PC-3 (cell line): ENCODE measurements at places on chromosomes 6 and 20.

DNA sequence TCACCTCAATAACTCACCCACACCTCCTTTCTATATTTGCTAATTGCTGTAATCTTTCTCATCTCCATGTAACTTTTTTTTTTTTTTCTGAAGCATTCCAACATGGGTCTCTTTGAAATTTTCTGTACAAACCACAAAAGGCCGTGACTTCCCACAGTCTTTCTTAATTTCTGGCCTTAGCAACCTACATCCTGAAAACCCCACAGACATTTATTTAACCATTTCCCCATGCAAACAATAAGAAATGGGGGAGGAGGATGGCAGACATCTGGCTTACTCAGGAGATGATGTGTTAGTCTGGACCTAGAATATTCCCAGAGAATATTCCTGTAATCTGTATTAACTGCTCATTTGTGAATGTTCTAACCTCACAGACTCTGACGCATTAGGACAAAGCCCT lies 57.6 kb downstream of the MEP1A start:
- H3K27me3 ChIP-seq = no peaks in the 10 kb centered on the region
- DNase-seq = peak; percentile 46
- H3K36me3 ChIP-seq = no peaks in the 10 kb centered on the region
- no peak overlapping the region for H3K4me3 ChIP-seq
- no peak overlapping the region for H3K27ac ChIP-seq

DNA sequence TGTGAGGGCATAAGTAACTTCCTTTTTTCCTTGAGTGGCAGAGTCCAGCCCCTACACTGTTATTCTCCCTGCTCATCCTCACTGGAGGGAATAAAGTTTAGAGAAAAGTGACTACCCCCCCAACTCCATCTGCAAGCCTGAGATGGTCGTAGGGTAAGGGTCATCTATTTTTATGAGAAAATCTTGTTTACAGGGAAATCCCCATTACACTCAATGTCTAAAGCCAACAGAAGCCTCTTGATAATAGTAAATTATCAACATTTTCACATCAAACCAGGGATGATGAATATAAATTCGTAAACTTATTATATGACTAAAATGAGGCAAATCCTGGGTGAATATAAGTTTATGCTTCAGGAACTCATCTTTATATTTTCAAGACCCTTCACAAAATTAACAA lies 174.0 kb upstream of the KCNK16 start:
- H3K27ac ChIP-seq = no peak overlapping the region
- H3K4me3 ChIP-seq = no peak overlapping the region
- no peak for DNase-seq
- peaks cover 19% of the 10 kb centered on the region for H3K27me3 ChIP-seq
- H3K4me1 ChIP-seq = no peaks in the 10 kb centered on the region

DNA sequence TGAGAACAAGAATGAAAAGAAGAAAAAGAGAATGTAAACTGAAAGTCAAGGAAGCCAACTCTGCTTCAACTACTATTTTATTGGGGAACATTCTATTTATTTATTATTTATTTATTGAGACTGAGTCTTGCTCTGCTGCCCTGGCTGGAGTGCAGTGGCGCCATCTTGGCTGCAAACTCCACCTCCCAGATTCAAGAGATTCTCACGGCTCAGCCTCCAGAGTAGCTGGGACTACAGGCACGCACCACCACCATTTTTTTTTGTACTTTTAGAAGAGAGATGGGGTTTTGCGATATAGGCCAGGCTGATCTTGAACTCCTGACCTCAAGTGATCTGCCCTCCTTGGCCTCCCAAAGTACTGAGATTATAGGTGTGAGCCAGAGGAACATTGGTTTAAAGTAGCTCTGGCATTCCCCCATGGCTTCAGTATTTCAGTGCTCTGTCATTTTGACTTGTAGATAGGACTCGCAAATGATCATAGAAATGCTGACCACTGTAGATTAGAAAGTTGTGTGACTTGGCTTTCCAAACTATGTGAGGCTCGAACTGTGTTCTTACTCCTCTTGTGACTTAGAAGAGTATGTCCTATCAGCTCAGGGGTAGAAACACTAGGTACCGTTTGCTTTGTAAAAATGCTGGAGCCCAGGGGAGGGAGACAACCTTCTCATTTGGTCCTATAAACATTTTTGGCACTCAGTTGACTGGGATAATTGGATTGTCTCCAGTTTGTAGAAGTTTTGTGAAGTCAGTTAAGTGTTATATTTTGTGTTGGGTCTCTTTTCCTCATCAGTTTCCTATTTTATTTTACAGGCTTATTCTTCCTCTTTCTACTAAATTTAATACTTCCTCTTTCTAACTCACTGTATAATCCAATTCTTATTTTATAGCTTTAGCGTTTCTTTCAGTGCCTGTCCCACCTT lies 544.9 kb upstream of the CITED2 start:
- no peak overlapping the region for H3K27ac ChIP-seq
- no peaks in the 10 kb centered on the region for H3K4me1 ChIP-seq
- no peaks in the 10 kb centered on the region for H3K27me3 ChIP-seq
- DNase-seq = no peak
- H3K36me3 ChIP-seq = no peaks in the 10 kb centered on the region

GRCh38 chr6:127690092-127690491 lies 113.1 kb downstream of the C6orf58 start:
- no peak overlapping the region for H3K27ac ChIP-seq
- no peaks in the 10 kb centered on the region for H3K4me1 ChIP-seq
- H3K4me3 ChIP-seq = no peak overlapping the region
- H3K27me3 ChIP-seq = no peaks in the 10 kb centered on the region
- no peaks in the 10 kb centered on the region for H3K36me3 ChIP-seq

- peaks cover 11% of the 10 kb centered on the region for H3K27me3 ChIP-seq
- H3K4me3 ChIP-seq = no peak overlapping the region
- H3K27ac ChIP-seq = no peak overlapping the region
- peaks cover 23% of the 10 kb centered on the region for H3K4me1 ChIP-seq
Observed at GRCh38 chr20:6693178-6693807, 74.2 kb upstream of the BMP2 start.

DNA sequence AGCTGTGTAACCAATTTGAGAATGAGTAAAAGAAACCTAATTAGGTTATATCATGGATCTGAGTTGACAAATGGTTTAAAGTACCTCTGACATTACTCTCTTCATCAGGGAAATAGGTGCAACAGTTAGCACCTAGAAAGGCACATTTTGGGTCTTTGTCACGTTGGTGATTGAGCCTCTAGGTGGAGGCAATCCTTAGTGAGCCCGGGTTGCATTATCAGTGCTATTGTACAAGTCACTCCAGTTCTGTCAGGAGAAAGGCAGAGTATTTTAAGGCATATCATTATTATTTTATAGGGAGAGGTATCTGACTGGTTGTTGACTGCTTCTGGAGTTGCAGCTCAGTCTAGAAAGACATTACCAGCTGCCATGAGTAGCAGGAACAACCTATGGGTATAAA lies 54.9 kb downstream of the TRIM27 start:
- no peak for DNase-seq
- no peak overlapping the region for H3K4me3 ChIP-seq
- H3K27me3 ChIP-seq = no peaks in the 10 kb centered on the region
- peaks cover 20% of the 10 kb centered on the region for H3K4me1 ChIP-seq

GRCh38 chr6:14671261-14671681 lies 553.7 kb downstream of the CD83 start:
- H3K27ac ChIP-seq = peak overlapping the region; percentile 32
- H3K4me3 ChIP-seq = no peak overlapping the region
- no peaks in the 10 kb centered on the region for H3K36me3 ChIP-seq
- H3K4me1 ChIP-seq = peaks cover 23% of the 10 kb centered on the region

GRCh38 chr6:51387907-51388306 lies 569.2 kb downstream of the TFAP2B start:
- no peaks in the 10 kb centered on the region for H3K27me3 ChIP-seq
- no peak overlapping the region for H3K27ac ChIP-seq
- no peaks in the 10 kb centered on the region for H3K36me3 ChIP-seq
- H3K4me3 ChIP-seq = no peak overlapping the region

DNA sequence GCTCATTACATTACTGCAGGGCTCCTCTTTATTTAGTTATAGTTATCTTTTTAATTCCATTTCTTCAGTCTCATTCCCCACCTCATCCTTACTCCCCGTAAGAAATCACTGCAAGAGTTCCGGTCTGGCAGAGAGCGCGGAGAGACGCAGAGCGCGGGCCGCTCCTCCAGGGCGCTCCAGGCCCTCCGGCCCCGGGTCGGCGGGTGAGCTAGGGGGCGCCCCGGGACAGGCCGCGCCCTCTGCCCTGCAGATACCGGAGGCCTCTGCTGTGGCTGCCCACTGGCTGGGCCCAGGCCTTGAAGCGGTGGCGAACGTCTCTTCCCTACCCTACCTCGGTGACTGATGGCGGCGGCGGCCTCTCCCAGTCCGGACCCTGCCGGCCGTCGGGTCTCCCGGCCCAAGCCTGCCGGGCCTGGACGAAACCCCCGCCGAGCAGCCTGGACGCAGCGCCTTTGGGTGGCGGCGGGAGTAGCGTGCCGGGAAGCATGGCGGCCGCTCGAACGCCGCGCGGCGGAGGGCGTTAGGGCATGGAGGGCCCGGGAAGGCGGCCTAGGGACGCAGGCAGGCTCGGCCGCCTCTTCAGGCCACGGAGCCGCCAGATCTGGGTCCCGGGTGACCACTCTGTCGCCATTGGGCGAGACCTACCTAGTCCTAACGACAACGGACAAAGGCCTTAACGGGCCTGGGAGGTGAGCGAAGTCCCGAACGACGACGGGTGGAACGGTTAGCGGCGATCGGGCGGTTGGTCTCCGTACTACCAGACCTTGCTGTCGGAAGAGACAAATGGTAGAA lies 16.4 kb upstream of the HMGN4 start:
- H3K36me3 ChIP-seq = no peaks in the 10 kb centered on the region
- H3K27me3 ChIP-seq = no peaks in the 10 kb centered on the region
- peak overlapping the region; percentile 75 for H3K4me3 ChIP-seq
- peak; percentile 38 for DNase-seq

DNA sequence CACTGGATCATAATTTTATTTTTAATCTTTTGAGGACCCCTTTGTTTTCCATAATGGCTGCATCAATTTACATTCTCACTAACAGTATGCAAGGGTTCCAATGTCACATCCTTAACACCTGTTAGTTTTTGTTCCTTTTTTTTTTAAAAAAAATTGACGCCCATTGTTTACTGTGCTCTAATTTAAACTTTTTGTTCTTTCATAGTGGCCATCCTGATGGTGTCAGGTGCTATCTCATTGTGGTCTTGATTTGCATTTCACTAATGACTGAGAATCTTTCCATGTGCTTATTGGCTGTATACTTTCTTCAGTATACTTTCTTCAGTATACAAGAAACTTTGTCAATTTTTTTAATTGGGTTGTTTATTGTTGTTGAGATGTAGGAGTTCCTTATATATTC lies 347.0 kb downstream of the RNGTT start:
- H3K4me1 ChIP-seq = no peaks in the 10 kb centered on the region
- H3K4me3 ChIP-seq = no peak overlapping the region
- H3K27ac ChIP-seq = no peak overlapping the region
- no peaks in the 10 kb centered on the region for H3K27me3 ChIP-seq
- H3K36me3 ChIP-seq = no peaks in the 10 kb centered on the region

GRCh38 chr6:125358898-125359297 lies 57.1 kb upstream of the HDDC2 start:
- no peak overlapping the region for H3K4me3 ChIP-seq
- no peak for DNase-seq
- H3K27ac ChIP-seq = no peak overlapping the region
- H3K4me1 ChIP-seq = no peaks in the 10 kb centered on the region; the same call in 1 of the 2 replicates
- no peaks in the 10 kb centered on the region for H3K36me3 ChIP-seq

GRCh38 chr6:3744211-3744900 lies 7.2 kb downstream of the PXDC1 start:
- no peak overlapping the region for H3K27ac ChIP-seq
- peaks cover 42% of the 10 kb centered on the region for H3K4me1 ChIP-seq
- no peaks in the 10 kb centered on the region for H3K36me3 ChIP-seq
- no peaks in the 10 kb centered on the region for H3K27me3 ChIP-seq
- no peak for DNase-seq
- no peak overlapping the region for H3K4me3 ChIP-seq

DNA sequence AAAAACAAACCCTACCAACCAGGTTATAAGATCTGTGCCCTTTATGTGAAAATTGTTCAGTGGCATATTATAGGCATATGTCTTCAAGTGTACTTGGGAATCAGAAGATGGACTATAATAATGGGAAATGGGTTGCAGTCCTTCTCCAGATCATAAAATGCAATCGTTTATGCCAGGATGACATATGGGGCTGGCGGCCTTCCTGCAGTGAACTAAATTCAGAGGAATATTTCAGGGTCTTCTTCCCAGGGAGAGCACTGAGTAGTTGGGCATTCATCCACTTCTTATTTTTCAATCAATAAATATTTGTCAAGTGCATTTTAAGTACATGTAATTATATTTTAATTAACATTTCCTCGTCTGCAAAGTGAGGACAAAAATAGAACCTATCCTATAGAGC lies 176.2 kb upstream of the CNR1 start:
- DNase-seq = no peak
- no peaks in the 10 kb centered on the region for H3K4me1 ChIP-seq
- no peak overlapping the region for H3K4me3 ChIP-seq
- no peaks in the 10 kb centered on the region for H3K36me3 ChIP-seq
- H3K27ac ChIP-seq = no peak overlapping the region

GRCh38 chr6:36731622-36732310 lies 34.1 kb downstream of the RAB44 start:
- no peaks in the 10 kb centered on the region for H3K27me3 ChIP-seq
- H3K27ac ChIP-seq = no peak overlapping the region
- no peak for DNase-seq

DNA sequence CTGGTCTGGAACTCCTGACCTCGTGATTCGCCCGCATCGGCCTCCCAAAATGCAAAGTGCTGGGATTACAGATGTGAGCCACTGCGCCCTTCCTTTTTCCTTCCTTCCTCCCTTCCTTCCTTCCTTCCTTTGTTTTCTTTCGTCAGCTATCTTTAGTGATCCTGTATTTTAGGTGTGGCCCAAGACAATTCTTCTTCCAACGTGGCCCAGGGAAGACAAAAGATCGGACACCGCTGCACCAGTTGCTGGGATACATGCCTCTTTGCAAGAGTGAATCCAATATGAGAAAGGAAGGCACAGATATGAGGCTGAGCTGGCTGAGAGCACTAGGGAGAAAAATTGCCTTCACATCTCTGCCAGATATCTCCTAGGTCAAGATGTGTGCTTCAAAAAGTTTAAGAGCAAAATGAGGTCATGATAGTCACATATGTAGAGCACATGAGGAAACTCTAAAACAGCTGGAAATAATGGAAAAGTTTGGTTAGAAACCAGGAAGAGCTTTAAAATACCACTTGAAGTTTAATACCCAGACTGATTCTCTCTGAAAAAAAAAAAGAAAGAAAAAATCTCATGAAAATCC lies 41.8 kb downstream of the OR2B2 start:
- H3K4me1 ChIP-seq = peaks cover 7% of the 10 kb centered on the region; the same call in 1 of the 2 replicates
- DNase-seq = no peak
- no peaks in the 10 kb centered on the region for H3K27me3 ChIP-seq

DNA sequence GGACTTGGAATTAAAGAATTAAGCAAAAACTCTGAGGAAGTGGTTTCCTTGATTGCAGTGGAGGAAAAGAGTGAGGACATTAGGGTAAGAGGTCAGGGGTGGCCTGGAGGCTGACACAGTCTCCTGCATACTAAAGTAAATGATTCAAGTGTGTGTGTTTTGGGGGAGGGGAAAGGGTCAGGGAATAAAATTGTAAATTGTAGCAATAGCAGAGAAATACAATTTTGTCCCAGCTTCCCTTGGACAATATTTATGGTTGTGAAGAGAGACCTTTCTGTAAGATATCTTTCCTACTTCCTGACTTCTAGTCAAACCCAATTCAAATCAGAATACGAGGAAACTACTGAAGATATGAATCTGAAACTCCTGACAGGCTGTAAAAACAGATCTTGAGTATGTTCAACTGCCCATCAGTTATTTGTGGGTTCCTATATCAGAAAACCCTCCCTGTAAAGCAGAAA lies 143.4 kb upstream of the HMGN3 start:
- H3K4me3 ChIP-seq = peak overlapping the region; percentile 9
- H3K36me3 ChIP-seq = no peaks in the 10 kb centered on the region
- H3K27ac ChIP-seq = peak overlapping the region; percentile 90
- DNase-seq = peak; percentile 46
- no peaks in the 10 kb centered on the region for H3K27me3 ChIP-seq
